Heart right ventricle (tissue), 16 donors: ENCODE measurements at places on chromosomes 16 and 17. TPM values are rescaled to one million over a fixed set of nuclear protein-coding genes. Genes with fewer than 3 reads are reported as not detected.

- H3K27me3 ChIP-seq = no peaks in the 10 kb centered on the region
- H3K4me1 ChIP-seq = no peaks in the 10 kb centered on the region
- no peaks in the 10 kb centered on the region for H3K36me3 ChIP-seq
- H3K4me3 ChIP-seq = no peak overlapping the region
Observed at GRCh38 chr16:81855552-81856153, 76.6 kb downstream of the PLCG2 start.

DNA sequence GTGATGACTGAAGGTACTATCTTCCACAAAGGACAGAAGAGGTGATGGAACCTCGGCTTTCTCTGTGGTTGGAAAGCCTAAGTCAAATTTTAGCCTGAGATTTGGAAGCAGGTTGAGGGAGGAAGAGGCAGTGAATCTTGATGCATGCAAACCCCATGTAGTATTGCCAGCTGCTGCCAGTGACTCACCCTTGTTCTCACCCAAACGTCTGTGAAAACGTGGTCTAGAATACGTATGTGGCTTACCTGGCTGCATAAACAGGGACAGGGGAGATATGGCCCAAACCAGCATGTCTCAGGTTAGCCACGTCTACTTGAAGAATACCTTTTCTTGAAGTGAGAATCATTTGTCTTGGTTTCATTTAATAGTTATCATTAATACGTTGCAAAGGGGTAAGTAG lies 438.0 kb upstream of the MAF start:
- no peak overlapping the region for H3K27ac ChIP-seq
- H3K27me3 ChIP-seq = peaks cover 6% of the 10 kb centered on the region
- no peaks in the 10 kb centered on the region for H3K4me1 ChIP-seq
- no peaks in the 10 kb centered on the region for H3K36me3 ChIP-seq

DNA sequence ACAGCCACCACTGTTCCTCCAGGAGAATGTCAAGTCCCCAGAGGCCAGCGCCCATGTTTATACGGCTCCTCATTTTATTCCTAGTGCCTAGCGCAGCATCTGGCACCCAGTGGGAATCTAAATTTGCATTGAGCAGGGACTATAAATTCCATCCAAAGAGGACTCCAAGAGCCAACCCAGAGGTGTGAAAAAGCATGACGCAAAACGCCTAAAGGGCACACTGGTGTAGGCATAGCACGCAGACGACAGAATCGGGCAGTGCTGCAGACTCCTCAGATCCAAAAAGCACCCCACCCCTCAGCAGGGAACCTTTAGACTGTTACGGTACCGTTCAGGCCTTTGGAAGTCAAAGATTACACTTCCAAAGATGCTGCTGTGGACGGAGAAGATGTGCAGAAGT lies 19.5 kb downstream of the TEKT5 start:
- H3K27ac ChIP-seq = no peak overlapping the region
- no peak overlapping the region for H3K4me3 ChIP-seq
- H3K27me3 ChIP-seq = no peaks in the 10 kb centered on the region
- H3K4me1 ChIP-seq = no peaks in the 10 kb centered on the region
- no peak for DNase-seq
- H3K36me3 ChIP-seq = no peaks in the 10 kb centered on the region

DNA sequence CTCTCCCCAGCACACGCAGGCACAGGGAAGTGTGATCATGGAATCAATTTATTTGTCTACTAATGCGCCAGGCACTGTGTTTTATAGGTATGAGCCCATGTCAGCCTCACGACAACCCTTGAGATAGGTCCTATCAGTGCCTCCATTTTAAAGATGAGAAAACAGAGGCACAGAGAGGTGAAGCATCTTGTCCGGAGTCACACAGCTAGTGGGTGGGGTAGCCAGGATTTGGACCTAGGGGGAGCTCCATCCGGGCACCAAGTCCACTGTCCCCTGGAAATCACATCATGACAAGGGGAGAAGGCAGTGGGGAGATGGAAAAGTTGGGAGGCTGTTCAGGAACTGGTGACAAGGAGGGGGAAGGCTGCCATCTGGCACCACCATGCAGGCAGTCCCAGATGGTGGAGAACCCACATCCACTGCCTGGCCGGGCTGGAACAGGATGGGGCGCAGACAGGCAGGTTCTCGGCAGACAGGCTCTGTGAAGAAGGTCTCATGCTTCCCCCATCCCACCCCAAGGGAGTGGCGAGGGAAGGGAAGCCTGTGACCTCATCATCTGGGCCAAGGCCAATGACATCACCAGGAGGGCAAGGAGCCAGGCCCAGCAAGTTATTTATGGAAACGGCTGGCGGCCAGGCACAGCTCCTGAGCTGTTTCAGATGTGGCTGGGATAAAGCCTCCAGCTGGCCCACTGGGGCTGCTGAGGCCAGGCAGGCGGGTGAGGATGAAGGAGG lies 126.0 kb upstream of the SDK2 start:
- H3K4me1 ChIP-seq = peaks cover 19% of the 10 kb centered on the region
- DNase-seq = peak; percentile 84
- no peaks in the 10 kb centered on the region for H3K27me3 ChIP-seq
- H3K4me3 ChIP-seq = no peak overlapping the region
- H3K36me3 ChIP-seq = no peaks in the 10 kb centered on the region
- H3K27ac ChIP-seq = peak overlapping the region; percentile 72

- no peak overlapping the region for H3K4me3 ChIP-seq
- no peaks in the 10 kb centered on the region for H3K36me3 ChIP-seq
- H3K4me1 ChIP-seq = no peaks in the 10 kb centered on the region
- no peak overlapping the region for H3K27ac ChIP-seq
- no peak for DNase-seq
Observed at GRCh38 chr17:33574942-33575445, 281.9 kb upstream of the ASIC2 start.

DNA sequence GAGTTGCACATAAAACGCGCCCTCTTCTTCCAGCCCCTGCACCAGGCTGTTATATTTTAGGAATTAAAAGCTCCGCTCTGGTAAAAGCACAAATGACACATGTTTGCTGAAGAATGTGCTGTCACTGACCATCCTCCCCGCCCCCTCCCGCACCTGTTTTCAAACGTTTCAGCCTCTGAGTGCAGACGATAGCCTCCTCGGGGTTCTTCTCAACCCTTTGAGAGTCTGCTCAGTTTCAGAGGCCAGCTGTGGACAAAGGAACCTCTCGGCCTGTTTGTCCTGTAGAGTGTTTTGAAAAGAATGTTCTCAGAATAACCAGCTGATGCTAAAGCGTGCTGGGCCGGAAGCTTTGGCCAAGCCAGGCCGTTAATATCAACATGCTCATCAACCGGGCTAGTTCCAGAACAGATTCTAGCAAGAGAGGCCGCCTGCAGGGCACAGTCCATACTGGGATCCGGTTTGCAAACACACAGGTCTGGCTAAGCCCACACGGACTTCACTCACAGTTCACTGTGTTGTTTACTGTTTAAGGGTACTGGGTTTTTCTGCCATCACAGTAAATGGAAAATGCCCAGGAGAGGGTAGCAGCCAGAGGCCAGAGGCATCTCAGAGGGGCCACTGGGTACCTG lies 6.4 kb upstream of the CACNG4 start:
- H3K27me3 ChIP-seq = peaks cover 33% of the 10 kb centered on the region
- no peak overlapping the region for H3K27ac ChIP-seq
- H3K4me1 ChIP-seq = no peaks in the 10 kb centered on the region
- H3K4me3 ChIP-seq = no peak overlapping the region

- no peak overlapping the region for H3K4me3 ChIP-seq
- H3K27me3 ChIP-seq = no peaks in the 10 kb centered on the region
- no peak for DNase-seq
- peaks cover 6% of the 10 kb centered on the region for H3K4me1 ChIP-seq
Observed at GRCh38 chr16:11423315-11424117, 78.3 kb downstream of the RMI2 start.

GRCh38 chr17:27603880-27604794 lies 26.9 kb upstream of the LGALS9 start:
- no peaks in the 10 kb centered on the region for H3K27me3 ChIP-seq
- no peak for DNase-seq
- no peaks in the 10 kb centered on the region for H3K36me3 ChIP-seq
- H3K27ac ChIP-seq = no peak overlapping the region

- no peaks in the 10 kb centered on the region for H3K27me3 ChIP-seq
- H3K27ac ChIP-seq = peak within 1 kb of the TSS; percentile 33
- no peaks in the 10 kb centered on the region for H3K4me1 ChIP-seq
Observed at GRCh38 chr16:55832773-55833691, at the start of gene CES1. TSS of gene CES1 (minus strand) at chr16:55833096. CDS start at chr16:55833055, 41 bp downstream.

DNA sequence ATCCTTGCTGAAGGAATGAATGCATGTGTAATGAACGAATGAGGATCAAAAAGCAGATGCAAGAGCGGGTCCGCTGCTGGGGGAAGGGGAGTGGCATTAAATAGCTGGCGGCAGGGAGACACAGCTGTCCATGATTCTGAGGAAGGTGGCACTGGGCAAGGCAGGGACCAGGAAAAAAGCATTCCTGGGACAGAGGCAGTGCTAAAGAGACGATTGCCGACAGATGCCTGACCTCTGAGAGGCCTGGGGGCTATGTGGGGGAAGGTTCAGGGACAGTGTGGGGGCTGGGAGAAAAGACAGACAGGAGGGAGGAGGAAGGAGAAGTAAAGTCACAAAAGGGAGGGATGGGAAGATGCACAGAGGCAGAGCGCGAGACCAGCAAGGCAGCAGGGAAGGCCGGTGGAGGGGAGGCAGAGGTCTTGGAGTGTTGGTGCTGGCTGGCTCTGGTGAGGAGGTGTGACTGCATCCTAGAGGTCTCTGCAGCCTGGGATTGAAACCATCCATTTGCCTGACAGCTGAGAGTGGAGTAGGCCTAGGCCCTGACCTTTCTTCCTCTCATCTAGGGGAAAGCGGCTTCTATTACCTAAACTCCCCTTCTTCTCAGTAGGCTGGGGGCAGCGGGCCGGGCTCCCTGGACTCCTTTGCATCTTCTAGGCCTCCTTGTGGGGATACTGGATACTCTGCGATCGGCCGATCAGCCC lies 109.9 kb downstream of the SDK2 start:
- no peaks in the 10 kb centered on the region for H3K36me3 ChIP-seq
- H3K27ac ChIP-seq = no peak overlapping the region
- no peak for DNase-seq
- no peaks in the 10 kb centered on the region for H3K4me1 ChIP-seq

- H3K4me1 ChIP-seq = no peaks in the 10 kb centered on the region
- no peak for DNase-seq
- H3K27ac ChIP-seq = no peak overlapping the region
- peaks cover 41% of the 10 kb centered on the region for H3K27me3 ChIP-seq
- no peaks in the 10 kb centered on the region for H3K36me3 ChIP-seq
- H3K4me3 ChIP-seq = no peak overlapping the region
Observed at GRCh38 chr17:76940738-76941350, 72.6 kb downstream of the MGAT5B start.

DNA sequence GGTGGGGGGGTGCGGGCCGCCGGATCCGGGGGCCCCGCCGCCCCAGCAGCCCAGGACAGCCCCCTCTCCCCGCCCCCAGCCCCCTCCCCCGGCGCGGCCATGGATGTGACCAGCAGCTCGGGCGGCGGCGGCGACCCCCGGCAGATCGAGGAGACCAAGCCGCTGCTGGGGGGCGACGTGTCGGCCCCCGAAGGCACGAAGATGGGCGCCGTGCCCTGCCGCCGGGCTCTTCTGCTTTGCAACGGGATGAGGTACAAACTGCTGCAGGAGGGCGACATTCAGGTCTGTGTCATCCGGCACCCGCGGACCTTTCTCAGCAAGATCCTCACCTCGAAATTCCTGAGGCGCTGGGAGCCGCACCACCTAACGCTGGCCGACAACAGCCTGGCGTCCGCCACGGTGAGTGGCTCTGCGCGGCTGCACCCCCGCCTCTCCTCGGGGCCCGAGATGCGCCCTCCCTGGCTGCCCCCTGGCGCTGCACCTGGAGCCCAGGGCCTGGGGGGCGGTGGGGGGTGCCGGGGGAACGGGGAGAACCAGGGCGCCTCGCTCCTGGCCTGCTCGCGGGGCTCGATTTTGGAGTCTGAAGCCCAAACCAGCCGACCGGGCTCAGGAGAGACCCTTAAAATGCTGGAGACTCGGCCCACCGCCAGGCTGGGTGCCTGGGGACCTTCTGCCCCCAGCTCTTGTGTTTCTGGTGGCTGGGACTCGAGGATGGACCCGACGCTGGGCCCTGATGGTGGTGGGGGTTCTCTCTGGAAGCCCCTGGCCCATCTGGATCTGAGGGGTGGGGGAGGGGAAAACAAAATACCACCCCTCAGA lies 744 bp downstream of the CMIP start:
- H3K27ac ChIP-seq = peak overlapping the region; percentile 93
- H3K27me3 ChIP-seq = no peaks in the 10 kb centered on the region
- H3K4me3 ChIP-seq = peak overlapping the region; percentile 89
- H3K4me1 ChIP-seq = peaks cover 44% of the 10 kb centered on the region

The UNC45B gene
- 174 TPM for total RNA-seq

The CD300LB gene
- not detected for total RNA-seq

- DNase-seq = no peak
- H3K36me3 ChIP-seq = no peaks in the 10 kb centered on the region
- H3K27me3 ChIP-seq = peaks cover 7% of the 10 kb centered on the region
- H3K27ac ChIP-seq = no peak overlapping the region
- H3K4me3 ChIP-seq = no peak overlapping the region
Observed at GRCh38 chr16:88309908-88310265, 72.9 kb upstream of the ZNF469 start.

GRCh38 chr16:10390867-10391266 lies 5.0 kb downstream of the ATF7IP2 start:
- no peaks in the 10 kb centered on the region for H3K27me3 ChIP-seq
- no peak overlapping the region for H3K4me3 ChIP-seq
- H3K4me1 ChIP-seq = peaks cover 8% of the 10 kb centered on the region

GRCh38 chr17:48825446-48826381 lies 5.1 kb upstream of the CALCOCO2 start:
- no peak overlapping the region for H3K4me3 ChIP-seq
- no peaks in the 10 kb centered on the region for H3K27me3 ChIP-seq
- no peaks in the 10 kb centered on the region for H3K36me3 ChIP-seq

GRCh38 chr17:50972577-50972976 lies 106.4 kb upstream of the TOB1 start:
- H3K4me3 ChIP-seq = no peak overlapping the region
- peaks cover 21% of the 10 kb centered on the region for H3K4me1 ChIP-seq
- H3K27ac ChIP-seq = no peak overlapping the region
- H3K27me3 ChIP-seq = no peaks in the 10 kb centered on the region

DNA sequence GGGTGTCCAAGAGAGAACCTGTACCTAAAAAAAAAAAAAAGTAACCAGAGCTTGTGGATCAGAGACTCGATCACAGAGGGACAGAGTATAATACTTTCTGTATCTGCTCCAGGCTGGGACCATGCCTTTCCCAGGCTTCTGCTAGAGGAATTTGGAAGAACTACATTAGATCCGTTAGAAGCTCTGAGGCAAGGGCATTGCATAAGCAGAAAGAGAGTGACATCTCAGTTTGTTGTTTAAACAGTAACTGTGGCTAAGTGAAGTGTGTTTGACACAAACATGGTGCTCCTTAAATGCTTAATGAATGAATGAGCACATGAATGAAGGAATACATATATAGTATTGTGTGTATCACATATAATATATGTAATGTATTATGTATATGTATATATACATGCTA lies 131.2 kb downstream of the HS3ST3B1 start:
- H3K4me3 ChIP-seq = no peak overlapping the region
- no peaks in the 10 kb centered on the region for H3K4me1 ChIP-seq
- DNase-seq = no peak
- no peaks in the 10 kb centered on the region for H3K36me3 ChIP-seq

GRCh38 chr16:58034774-58035173 lies 9.2 kb downstream of the MMP15 start:
- H3K4me3 ChIP-seq = no peak overlapping the region
- DNase-seq = no peak
- H3K4me1 ChIP-seq = peaks cover 70% of the 10 kb centered on the region
- H3K36me3 ChIP-seq = no peaks in the 10 kb centered on the region
- no peaks in the 10 kb centered on the region for H3K27me3 ChIP-seq
- peak overlapping the region; percentile 71 for H3K27ac ChIP-seq
